ENCODE measurements at places on chromosomes 16 and 17.

GRCh38 chr16:79287424-79287917, 313.1 kb downstream of the MAF start:
- no peak for DNase-seq

DNA sequence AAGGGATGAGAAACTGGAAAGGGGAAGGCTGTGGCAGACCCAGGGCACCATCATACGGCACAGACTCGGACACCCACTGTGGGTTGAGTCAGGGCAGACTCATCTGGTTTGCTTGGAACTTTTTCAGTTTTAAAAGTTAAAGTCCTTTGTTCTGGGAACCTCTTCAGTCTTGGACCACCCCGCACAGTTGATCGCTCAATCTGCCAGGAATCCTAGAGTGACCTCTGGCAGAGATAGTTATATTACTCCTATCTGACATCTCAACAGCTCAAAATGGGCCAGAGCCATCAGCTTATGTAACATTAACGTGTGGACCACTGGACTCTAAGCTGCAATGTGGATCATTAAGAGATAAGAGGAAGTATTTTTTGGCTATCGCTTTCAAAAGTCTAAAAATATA, 164.3 kb downstream of the ABCA8 start:
- DNase-seq, result no peak

- DNase-seq, result no peak
Measured at GRCh38 chr17:82076785-82077591, 11.4 kb upstream of the DUS1L start.

DNA sequence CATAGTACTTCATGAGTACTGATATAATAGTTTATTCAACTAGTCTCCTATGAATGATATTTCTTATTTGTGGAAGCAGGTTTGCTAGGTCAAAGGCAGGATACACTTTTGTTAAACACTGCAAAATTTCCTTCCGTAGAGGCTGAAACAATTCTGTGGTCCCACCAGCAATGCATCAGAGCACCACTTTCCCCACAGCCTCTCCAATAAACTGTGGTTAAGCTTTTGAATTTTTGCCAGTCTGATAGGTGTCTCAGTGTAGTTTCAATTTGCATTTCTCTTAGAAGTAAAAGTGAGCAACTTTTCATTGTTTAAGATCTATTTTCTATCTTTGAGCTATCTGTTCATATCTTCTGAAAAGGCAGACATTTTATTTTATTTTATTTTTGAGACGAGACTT, 36.4 kb upstream of the CORO6 start:
- no peak for DNase-seq

DNA sequence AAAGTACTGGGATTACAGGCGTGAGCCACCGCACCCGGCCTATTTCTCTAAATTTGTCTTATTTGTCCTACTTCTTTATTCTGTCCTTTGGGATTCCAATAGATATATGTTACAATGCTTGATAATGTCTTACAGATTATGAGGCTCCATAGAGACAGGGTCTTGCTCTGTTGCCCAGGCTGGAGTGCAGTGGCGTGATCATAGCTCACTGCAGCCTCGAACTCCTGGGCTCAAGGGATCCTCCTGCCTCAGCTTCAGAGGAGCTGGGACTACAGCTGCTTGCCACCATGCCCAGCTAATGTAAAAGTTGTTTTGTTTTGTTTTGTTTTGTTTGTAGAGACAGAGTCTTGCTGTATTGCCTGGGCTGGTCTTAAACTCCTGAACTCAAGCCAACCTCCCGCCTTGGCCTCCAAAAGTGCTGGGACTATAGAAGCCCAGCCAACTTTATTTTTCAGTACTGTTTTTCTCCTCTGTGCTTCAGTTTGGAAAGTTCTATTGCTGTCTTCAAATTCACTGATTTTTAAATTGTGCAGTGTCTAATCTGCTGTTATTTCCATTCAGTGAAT, 10.3 kb downstream of the ANKRD13B start:
- no peak for DNase-seq

GRCh38 chr17:72244494-72244893, 123.7 kb downstream of the SOX9 start:
- DNase-seq, result no peak

GRCh38 chr17:67364847-67365737, 1.3 kb downstream of the PSMD12 start:
- DNase-seq, result no peak

DNA sequence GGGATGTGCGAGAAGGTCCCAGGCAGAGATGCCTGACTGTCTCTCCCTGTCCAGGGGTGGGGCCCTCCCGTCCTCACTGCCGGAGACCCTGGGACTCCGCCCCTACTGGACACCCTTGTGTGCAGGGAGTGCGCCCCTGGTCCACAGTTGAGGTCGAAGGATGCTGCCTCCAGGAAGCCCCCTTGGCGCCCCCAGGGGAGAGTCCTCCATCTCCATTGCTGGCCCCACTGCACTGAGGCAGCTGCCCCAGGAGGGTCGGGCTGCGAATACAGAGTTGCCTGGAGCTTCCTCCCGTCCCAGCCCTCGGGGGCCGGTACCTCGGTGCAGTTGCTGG, 26.6 kb downstream of the CTU2 start:
- no peak for DNase-seq

DNA sequence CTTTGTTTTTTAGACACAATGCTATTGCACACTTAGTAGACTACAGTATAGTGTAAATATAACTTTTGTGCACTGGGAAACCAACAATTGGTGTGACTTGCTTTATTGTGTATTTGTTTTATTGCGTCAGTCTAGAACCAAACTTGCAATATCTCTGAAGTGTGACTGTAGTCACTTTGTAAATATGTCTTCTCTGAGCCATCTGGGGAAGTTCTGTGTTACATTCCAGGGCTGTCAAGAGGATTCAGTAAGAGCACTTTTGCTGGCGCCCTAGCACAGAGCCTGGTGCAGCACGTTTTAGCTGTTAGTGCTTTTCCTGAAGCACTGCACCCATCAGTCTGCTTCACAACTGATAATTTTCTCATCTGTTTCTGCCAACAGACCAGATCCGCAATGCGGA, 73.2 kb downstream of the NT5M start:
- DNase-seq, result no peak

DNA sequence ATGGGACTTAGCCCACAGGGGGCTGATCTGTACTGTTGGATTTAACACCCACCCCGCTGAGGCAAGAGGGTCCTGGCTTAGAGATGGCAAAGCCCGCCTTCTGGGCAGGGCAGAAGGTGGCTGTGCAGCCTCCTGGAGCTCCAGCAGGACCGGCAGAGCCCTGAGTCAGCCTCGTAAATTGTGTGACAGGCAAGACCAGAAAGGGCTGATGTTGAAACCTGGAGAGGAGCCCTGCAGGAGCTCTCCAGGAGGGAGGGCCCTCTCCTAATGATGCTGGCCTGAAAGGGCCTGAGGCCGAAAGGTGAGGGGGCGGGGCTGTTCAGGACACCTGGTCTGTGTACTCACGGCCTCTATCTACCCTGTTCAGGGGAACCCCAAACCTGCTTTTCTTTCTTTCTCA, 22.5 kb upstream of the MYO15B start:
- no peak for DNase-seq

DNA sequence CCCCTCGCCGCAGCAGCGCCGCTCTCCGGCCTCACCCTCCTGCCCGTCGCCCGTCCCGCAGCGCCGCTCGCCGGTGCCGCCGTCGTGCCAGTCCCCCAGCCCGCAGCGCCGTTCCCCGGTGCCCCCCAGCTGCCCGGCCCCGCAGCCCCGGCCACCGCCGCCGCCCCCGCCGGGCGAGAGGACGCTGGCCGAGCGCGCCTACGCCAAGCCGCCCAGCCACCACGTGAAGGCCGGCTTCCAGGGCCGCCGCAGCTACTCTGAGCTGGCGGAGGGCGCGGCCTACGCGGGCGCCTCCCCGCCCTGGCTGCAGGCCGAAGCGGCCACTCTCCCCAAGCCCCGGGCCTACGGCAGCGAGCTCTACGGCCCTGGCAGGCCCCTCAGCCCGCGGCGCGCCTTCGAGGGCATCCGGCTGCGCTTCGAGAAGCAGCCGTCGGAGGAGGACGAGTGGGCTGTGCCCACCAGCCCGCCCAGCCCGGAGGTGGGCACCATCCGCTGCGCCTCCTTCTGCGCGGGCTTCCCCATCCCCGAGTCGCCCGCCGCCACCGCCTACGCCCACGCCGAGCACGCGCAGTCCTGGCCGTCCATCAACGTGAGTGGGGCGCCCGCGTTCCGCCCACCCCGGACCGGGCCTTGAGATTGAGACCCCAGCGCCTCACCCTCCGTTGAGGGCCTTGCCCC, 15.0 kb downstream of the TBKBP1 start:
- DNase-seq, result no peak

Measured in NCI-H1436 (cell line).